ENCODE measurements at places on chromosomes 5 and 9.
A peak's percentile ranks its signal among the peaks of the same experiment; 100 is the strongest.

GRCh38 chr9:35436933-35437332 lies 53.0 kb upstream of the RUSC2 start:
- peak; percentile 42 for DNase-seq

DNA sequence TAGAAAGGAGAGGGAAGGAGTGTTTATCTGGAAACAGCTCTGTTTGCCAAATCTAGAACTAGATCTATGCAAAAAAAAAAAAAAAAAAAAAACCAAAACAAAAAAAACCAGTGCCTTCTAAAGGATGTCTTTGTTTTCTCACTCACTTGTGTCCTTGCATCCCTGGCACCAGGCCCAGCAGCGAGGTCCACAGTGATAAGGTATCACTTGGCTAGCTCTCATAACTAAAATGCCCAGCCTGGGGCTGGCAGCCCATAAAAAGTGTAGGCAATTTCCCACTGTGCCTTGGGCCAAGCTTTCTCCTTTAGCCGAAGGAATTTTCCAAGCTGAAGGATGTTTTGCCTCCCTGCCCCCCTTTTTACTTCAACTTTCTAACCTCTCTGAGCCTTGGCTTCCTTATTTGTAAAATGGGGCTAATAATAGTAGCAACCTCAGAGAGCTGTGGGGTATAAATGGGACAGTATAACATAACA lies 20.8 kb downstream of the RGS3 start:
- no peak for DNase-seq

- DNase-seq: no peak
These were observed 324.5 kb downstream of the KCNN2 start for GRCh38 chr5:114686356-114686755.

DNA sequence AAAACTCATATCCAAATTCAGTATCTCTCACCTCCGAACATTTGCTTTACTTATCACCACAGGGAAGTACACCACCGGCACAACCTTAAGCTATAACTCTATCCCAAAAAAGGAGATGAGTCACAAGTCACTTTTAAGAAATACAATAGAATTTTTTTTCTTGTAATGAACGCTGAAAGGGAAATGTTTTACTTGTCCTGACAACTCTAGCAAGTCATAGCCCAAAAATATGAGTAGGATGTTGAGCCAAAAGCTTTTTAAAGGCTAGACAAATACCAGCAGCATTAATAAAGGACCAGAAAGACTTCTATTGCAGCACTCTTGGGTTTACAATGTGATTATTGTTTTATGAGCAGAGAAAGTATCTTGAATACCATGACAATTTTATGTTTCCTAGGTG lies 147.3 kb upstream of the FST start:
- DNase-seq: no peak

- DNase-seq: no peak
These were observed 1381.5 kb upstream of the WWC1 start for GRCh38 chr5:166909926-166910325.
